Spleen (tissue), 13 donors: ENCODE measurements at places on chromosomes 3 and 15. TPM values are rescaled to one million over a fixed set of nuclear protein-coding genes. Genes with fewer than 3 reads are reported as not detected.
A peak's percentile ranks its signal among the peaks of the same experiment; 100 is the strongest.

GRCh38 chr3:178707311-178708031, 171.2 kb downstream of the KCNMB2 start:
- no peak for DNase-seq
- no peak overlapping the region for H3K27ac ChIP-seq
- no peaks in the 10 kb centered on the region for H3K36me3 ChIP-seq
- no peaks in the 10 kb centered on the region for H3K27me3 ChIP-seq

- DNase-seq = no peak
- H3K4me1 ChIP-seq = no peaks in the 10 kb centered on the region
- no peaks in the 10 kb centered on the region for H3K27me3 ChIP-seq
- no peaks in the 10 kb centered on the region for H3K36me3 ChIP-seq
- no peak overlapping the region for H3K4me3 ChIP-seq
These were observed 278.4 kb upstream of the ZPLD1 start for GRCh38 chr3:102156426-102156825.

DNA sequence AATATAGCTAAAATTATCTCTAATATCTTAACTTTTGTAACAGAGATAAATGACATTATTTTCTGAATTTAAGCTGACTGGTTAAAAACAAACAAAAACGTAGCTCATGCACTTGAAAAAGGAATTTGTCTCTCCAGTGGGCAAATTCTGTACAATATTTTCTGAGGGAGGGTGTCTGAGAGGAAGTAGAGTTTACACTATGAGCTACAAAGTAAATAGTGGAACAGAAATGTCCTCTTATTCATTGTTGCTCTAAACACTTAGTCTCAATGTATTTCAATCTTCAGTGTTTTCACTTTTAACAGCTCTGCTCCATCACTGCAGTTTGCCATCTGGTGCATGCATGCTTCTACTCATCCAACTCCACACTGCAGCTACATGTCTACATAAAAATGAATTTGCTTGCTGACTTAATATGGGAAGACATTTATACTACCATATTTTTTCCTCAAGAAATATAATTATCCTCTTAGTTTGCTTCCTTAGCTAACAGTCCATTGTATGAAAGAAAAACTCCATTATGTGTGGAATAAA, 817.4 kb upstream of the LMCD1 start:
- no peak for DNase-seq
- no peaks in the 10 kb centered on the region for H3K4me1 ChIP-seq
- no peaks in the 10 kb centered on the region for H3K36me3 ChIP-seq
- no peak overlapping the region for H3K4me3 ChIP-seq
- H3K27me3 ChIP-seq = no peaks in the 10 kb centered on the region

DNA sequence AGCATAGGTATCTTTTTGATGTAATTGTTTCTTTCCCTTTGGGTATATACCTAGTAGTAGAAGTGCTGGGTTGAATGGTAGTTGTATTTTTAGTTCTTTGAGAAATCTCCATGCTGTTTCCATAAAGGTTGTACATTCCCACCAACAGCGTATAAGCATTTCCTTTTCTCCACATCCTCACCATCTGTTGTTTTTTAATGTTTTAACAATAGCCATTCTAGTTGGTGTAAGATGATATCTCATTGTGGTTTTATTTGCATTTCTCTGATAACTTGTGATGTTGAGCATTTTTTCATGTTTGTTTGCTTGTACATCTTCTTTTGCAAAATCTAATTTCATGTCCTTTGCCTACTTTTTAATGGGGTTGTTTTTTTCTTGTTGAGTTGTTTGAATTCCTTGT, 80.0 kb upstream of the TMC3 start:
- H3K4me1 ChIP-seq = no peaks in the 10 kb centered on the region
- no peaks in the 10 kb centered on the region for H3K27me3 ChIP-seq
- no peaks in the 10 kb centered on the region for H3K36me3 ChIP-seq

DNA sequence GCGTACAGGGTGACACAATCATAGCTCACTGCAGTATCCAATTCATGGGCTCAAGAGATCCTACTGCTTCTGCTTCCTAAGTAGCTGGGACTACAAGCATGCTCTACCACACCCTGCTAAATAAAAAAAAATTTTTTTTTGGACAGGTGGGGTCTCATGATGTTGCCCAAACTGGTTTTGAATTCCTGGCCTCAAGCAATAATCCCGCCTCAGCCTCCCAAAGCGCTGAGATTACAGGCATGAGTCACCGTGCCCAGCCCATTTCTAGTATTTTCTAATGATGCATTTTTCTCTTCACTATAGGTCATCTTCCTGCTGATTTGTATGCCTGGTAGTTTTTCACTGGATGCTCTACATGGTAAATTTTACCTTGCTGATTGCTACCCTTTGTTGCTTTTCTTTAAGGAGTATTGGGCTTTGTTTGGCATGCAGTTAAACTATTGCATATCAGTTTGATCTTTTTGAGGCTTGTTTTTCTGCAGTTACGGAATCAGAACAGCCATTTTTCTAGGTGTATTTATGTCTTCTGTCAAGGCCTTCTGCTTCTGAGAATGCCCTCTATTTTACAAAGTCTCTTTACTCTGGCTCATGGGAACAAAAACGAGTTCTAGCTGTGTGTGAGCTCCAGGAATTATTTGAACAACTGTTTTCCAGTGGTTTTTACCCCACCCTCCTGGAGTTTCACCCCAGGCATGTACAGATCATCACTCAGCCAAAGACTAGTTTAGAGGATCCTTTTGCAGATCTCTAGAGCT, 14.2 kb upstream of the NPTN start:
- H3K27ac ChIP-seq = no peak overlapping the region
- H3K36me3 ChIP-seq = no peaks in the 10 kb centered on the region
- no peak overlapping the region for H3K4me3 ChIP-seq

DNA sequence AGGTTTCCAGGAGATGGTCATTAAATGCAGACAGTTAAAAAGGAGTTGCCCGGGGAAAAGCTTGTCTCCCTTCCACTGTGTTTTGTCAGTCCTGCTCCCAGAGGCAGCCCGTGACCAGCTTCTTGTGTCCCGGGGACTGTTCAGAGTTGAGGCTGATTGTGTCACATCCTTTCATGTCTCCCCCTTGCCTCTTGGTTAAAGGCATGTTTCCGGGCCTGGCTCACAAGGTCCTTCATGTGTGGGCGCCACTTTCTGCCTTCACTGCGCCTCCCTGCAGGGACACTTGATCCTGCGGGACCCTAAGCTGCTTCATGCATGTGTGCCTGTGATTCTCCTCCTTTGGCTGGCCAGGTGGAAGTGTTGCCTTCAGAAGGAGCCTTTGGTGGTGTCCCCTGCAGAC, 9.2 kb downstream of the CHCHD6 start:
- DNase-seq = no peak
- H3K4me3 ChIP-seq = no peak overlapping the region
- H3K27ac ChIP-seq = no peak overlapping the region
- no peaks in the 10 kb centered on the region for H3K27me3 ChIP-seq
- H3K4me1 ChIP-seq = peaks cover 7% of the 10 kb centered on the region
- no peaks in the 10 kb centered on the region for H3K36me3 ChIP-seq

DNA sequence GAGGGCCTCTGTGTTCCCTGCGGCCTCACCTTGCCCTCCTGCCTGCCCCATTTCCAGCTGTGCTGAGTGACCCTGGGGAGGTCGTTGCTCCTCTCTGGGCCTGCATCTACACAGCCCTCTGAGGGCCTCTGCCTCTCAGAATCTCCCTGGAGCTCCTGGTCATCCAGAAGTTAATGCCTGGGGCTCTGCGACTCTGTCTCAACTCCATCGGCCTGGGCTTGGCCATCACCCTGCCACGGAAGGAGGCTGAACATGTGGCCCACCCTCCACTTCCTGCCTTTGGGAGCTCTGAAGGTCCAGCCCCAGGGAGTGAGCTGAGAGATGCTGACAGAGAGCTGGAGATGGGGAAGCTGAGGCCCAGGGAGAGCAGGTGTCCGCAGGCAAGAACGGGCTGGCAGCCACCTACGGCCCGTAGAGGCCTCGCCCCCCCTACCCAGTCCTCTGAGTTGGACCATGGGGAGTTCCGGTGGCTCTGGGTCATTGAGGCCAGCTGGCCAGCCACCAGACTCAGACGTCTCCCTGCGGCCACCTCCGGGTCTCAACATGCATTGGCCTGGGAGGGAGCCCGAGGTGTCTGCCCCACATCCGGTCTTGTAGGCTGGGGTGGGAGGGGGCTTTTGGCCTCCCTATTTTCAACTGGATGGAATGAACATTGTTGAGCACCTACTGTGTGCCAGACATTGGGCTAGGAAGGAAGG, 34.2 kb downstream of the GRIP2 start:
- H3K27ac ChIP-seq = no peak overlapping the region
- no peaks in the 10 kb centered on the region for H3K27me3 ChIP-seq
- peak; percentile 71 for DNase-seq
- no peak overlapping the region for H3K4me3 ChIP-seq
- H3K4me1 ChIP-seq = peaks cover 9% of the 10 kb centered on the region

- H3K4me1 ChIP-seq = no peaks in the 10 kb centered on the region
- H3K36me3 ChIP-seq = no peaks in the 10 kb centered on the region
- H3K27me3 ChIP-seq = no peaks in the 10 kb centered on the region
- H3K27ac ChIP-seq = no peak overlapping the region
These were observed 142.2 kb upstream of the SATB1 start for GRCh38 chr3:18567293-18567692.

GRCh38 chr3:114056130-114057010, at the start of the genes CCDC191 and QTRT2:
CCDC191 (minus strand) TSS chr3:114056526; CDS start chr3:114056466, 60 bp downstream.
QTRT2 (plus strand) TSS chr3:114056737; CDS start chr3:114065258, 8,521 bp downstream.
- peak within 1 kb of the TSS; percentile 84 for H3K27ac ChIP-seq
- H3K4me1 ChIP-seq = peaks cover 46% of the 10 kb centered on the region
- no peaks in the 10 kb centered on the region for H3K36me3 ChIP-seq
- H3K4me3 ChIP-seq = peak within 1 kb of the TSS; percentile 96
- DNase-seq = peak; percentile 99
- no peaks in the 10 kb centered on the region for H3K27me3 ChIP-seq

DNA sequence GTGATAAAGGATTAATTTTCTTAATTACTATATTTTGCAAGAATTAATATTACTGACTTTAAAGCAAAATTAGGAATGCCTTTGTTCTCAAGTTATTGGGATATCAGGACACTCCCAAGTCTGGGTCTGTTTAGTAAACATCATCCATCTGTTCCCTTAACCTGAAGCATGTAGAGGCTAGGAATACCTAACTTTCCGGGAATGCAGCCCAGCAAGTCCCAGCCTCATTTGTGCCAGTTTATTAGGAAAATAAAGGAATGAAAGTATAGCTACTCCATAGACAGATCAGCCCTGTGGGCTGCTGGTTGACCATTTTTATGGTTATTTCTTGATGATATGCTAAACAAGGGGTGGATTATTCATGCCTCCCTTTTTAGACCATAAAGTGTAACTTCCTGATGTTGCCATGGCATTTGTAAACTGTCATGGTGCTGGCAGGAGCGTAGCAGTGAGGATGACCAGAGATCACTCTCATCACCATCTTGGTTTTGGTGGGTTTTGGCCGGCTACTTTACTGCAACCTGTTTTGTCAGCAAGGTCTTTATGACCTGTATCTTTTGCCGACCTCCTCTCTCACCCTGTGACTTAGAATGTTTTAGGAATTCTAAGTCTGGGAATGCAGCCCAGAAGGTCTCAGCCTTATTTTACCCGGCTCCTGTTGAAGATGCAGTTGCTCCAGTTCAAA, 540.2 kb downstream of the NAALADL2 start:
- DNase-seq = no peak
- no peak overlapping the region for H3K27ac ChIP-seq
- H3K27me3 ChIP-seq = no peaks in the 10 kb centered on the region
- no peak overlapping the region for H3K4me3 ChIP-seq
- no peaks in the 10 kb centered on the region for H3K36me3 ChIP-seq

DNA sequence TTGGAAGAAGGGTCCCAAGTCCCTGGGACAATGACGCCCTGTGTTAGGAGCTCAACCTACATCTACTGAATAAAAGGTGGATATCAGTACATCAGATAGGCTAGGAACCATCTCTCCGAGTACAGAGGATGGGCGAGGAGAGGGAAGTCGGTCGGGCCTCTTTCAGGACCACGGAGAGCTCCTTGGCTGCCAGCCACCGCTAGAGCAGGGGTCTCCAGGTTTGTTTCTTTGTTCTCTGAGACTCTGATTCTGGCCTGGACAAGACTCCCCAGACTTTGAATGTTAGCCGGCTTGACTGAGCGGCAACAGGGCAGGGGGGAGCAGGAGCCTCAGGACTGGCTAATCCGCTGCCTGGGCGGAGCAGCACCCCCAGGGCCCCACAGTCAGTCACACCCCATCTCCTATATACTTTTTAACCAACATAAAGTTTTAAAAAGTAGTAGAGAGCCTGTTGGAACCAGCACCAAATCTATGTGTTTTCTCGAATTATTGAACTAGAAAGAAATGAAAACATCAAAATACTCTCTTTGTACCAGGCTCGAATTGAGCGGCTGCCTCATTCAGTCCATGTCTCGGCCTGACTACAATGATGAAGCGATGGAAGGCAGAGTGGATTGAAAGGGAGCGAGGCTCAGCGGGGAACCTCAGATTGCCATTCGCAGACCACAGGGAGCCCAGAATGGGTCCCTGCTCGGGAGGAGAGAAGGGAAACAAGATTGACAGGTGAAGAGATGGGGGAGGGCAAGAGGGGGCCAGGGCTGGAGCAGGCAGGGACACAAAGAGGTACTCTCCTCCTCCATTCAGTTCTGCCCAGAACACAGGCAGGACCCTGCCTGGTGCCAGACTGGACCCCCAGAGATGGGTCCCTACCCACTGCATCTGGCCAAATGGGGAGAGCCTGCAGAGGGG, 131.6 kb downstream of the TPRA1 start:
- DNase-seq = peak; percentile 54
- no peak overlapping the region for H3K4me3 ChIP-seq
- no peak overlapping the region for H3K27ac ChIP-seq
- no peaks in the 10 kb centered on the region for H3K36me3 ChIP-seq

DNA sequence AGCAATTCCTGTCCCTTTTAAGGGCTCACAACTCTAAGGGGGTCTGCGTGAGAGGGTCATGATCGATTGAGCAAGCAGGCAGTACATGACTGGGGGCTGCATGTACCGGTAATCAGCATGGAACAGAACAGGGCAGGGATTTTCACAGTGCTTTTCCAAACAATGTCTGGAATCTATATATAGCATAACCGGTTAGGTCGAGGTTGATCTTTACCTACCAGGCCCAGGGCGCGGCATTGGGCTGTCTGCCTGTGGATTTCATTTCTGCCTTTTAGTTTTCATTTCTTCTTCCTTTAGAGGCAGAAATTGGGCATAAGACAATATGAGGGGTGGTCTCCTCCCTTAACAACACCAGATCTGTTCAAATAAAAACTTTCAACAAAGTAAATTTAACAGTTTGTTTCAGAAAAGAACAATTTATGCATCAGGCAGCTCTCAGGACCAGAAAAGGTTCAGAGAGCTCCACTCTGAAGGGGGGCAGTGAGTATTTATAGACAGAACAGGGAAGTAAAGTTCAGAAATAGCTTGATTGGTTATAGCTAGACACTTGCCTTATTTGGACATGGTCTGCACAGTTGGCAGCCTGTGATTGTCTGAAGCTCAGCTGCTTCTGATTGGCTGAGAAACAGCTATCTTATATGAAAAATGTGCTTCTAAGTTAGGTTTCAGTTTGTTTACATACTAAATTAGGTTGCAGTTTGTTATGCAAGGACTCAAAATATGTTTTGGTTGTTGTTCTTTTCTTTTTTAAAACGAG, 17.2 kb upstream of the B4GALT4 start:
- DNase-seq = no peak
- peaks cover 20% of the 10 kb centered on the region for H3K4me1 ChIP-seq
- H3K36me3 ChIP-seq = no peaks in the 10 kb centered on the region
- no peak overlapping the region for H3K4me3 ChIP-seq
- H3K27ac ChIP-seq = no peak overlapping the region
- no peaks in the 10 kb centered on the region for H3K27me3 ChIP-seq

ZDHHC3 gene
- 57.3 TPM for total RNA-seq

ITIH1 gene
- 0.85 TPM for total RNA-seq

CAMP gene
- total RNA-seq = 3.5 TPM

PTPRG gene
- total RNA-seq = 34.5 TPM

PTX3 gene
- total RNA-seq = 20.1 TPM

SCN5A gene
- total RNA-seq = not detected
